ENCODE measurements at places on chromosomes 2 and 18.

DNA sequence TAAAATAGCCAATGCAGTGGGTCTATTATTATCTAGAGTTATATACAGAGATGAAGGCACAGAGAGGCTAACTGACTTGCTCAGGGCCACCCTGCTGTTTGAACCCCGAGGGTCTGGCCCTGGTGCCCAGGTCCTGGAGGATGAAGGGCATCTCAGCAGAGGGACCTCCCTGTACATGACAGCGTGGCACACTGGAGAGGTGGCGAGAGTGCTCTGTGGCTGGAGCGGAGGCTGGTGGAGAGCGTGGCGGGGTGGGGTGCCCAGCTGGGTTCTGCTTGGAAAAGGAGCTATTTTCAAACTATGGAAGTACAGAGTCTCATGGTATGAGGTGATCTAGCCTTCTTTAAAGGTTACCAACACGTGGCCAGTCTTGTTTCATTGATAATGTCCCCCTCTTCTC, 35.8 kb downstream of the GREB1 start:
- no peak for DNase-seq

- DNase-seq, result no peak
These were observed 5.7 kb downstream of the C2orf80 start for GRCh38 chr2:208183972-208184705.

- peak; percentile 26 for DNase-seq
These were observed 4.5 kb upstream of the GPR55 start for GRCh38 chr2:230929381-230930148.

DNA sequence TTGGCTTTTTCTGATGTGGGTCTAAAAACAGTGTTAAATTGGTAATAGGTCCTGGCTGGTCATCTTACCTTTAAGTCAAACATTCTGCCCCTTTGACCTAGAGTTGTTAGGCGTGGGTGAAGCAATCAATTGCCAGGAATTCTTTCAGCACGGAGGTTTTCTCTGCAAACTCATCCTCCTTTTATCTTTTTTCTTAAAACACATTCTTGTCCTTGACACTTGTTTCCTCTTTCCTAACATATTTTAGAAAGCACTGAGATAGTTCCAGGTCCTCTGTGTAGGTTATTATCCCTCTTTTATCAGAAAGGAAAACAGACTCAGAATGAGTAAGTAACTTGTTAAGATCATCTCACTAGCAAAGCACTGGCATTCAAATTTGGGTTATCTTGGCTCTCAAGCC, 18.6 kb upstream of the AP1S3 start:
- DNase-seq, result no peak

- DNase-seq, result no peak
These were observed 710 bp downstream of the DUSP19 start for GRCh38 chr2:183079139-183079775.

GRCh38 chr2:165648801-165649200, 145.2 kb downstream of the GALNT3 start:
- no peak for DNase-seq

GRCh38 chr2:149743842-149744448, 156.4 kb upstream of the MMADHC start:
- DNase-seq, result no peak

DNA sequence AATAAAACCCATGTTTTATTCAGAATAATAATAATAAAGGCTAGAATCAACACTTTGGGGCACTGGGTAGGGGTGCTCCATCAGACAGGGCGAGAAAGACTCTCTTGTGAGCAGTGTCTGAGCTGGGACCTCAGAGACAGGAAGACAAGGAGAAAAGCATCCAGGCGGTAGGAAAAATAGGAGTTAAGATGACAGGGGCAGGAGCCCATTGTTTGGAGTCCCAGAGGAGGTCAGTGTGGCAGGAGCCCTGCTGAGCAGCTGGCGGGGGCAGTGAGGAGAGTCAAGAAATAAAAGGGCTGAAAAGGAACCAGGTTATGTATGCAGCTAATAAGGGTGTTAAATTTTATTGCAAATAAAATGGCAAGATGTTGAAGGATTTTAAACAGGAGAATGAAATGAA, 457.4 kb downstream of the FBXO15 start:
- no peak for DNase-seq

DNA sequence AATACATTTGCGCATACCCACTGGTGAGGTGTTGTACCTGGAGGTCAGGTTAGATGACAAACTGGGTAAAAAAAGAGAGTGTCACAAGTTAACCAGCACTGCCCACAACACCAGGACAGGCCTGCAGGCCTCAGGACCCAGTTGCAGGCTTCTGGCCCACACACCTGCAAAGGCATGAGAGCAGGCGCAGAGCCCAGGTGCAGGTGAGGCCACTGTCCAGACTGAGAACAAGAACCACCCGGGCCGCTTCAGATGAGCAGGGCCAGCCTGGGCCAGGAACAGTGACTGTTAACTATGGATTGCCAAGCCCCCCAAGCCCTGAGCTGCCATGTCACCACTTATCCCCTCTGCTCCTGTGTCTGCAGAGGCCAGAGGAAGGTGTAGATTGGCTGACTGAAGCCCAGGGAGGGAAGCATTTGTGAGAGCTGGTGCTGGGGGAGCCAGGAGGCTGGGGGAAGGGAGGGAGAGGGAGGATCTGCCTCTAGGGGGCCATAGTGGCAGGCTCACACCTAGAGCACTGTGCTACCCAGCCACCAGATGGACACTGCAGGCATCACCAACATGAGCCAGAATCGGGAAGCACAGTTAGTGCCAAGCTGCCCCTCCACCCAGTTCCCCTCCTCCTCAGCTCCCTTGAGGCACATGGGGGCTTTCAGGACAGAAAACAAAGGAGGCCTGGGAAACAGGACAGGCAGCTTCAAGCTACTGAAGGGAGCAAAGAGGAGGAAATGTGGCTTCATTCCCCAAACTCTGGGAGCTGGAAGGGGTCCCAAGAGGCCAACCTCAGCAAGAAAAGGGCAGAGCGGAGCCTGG, 35.4 kb downstream of the SFXN5 start:
- no peak for DNase-seq

DNA sequence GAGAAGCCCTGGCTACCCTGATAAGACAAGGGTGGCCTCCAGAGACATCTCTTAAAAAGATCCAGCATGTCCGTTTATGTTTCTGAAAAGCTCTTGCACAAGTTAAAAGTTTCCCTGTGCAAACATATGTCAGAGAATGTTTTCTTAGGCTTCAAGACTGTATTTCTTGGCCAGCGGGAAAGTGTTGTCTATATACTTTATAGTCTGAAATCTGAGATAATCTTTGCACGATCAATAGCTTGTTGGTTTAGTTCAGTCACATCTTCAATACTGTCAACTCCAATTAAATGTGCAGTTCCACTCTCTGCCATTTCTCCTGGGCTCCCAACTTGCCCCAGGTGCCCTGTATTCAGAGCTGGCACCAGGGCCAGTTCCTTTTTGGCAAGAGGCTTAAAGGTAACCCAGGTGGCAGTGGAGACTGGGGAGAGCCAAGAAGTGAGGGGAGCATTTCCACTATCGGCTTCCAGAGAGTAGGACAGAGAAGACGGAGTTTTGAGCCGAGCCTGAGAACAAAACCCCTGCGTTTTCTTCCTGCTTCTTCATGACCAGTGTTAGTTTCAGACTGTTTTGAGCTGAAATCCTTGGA, 64.4 kb downstream of the ACOXL start:
- DNase-seq, result no peak

DNA sequence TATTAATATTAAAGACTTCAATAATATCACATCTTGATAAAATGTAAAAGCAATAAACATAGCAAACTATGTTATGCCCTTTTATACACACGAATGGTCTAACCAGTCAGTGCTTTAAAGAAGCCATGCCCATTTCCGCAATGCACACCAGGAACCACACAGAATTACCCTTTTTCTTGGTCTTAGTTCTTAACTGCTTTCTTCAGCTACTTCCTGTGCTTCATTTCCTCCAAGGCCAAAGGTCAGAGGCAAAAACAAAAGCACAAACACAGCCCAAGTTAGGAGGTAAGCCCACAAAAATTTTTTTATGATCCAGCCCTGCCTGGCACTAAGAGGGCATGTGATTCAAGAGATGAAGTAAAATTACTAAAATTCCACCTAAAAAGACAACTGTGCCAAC, 267.2 kb downstream of the FBXO15 start:
- no peak for DNase-seq

- no peak for DNase-seq
These were observed 233.0 kb downstream of the TFCP2L1 start for GRCh38 chr2:121052023-121052422.

DNA sequence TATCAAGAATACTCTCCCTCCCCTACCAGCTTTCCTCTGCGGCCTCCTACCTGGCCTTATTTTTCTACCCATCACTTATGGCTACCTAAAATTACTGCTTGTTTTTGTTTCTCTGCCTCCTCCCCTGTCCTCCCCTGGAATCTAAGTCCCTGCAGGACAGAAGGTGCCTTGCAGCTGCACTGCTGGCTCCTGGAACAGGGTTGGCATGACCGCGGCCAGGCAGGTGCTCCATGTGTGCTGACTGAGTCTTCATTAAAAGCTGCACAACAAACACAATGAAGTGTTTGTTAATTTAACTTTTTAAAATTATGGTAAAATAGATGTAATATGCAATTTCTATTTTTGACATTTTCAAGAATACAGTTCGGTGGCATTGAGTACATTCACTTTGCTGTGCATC, 171.9 kb upstream of the FHL2 start:
- DNase-seq, result no peak

GRCh38 chr2:167582619-167583018, 664.8 kb downstream of the STK39 start:
- DNase-seq, result no peak

GRCh38 chr2:169526451-169526850, 16.9 kb downstream of the KLHL41 start:
- DNase-seq, result no peak

DNA sequence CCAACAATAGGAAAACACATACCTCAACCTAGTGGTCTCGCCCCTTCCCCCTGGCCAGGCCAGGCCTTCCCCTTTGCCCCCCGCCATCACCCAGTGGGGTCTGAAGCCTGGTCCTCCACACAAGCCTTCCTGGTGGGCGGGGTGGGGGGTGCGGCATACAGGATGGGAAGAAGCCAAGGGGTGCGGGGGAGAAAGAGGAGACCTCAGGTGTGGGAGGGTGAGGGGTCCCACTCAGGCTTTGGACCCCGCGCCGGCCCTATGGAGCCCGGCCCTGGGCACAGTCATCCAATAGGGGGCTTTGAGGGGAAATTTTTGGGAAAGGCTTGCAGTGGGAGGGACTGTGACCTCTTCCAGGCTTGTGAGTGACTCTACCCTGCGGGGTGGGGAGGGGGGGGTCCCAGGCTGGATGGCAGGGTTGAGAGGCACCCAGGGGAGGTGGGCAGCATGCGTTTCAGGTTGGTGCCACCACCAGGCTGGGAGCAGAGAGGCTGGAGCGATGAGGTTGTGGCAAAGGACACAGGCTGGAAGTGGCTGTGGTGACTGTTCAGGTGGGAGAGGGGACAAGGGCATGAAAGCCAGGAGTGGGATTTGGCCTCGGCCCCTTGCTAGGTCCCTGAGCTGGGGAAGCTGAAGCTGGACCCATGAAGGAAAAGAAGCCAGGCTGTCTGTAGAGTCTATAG, 1.3 kb downstream of the SLC66A3 start:
- no peak for DNase-seq

DNA sequence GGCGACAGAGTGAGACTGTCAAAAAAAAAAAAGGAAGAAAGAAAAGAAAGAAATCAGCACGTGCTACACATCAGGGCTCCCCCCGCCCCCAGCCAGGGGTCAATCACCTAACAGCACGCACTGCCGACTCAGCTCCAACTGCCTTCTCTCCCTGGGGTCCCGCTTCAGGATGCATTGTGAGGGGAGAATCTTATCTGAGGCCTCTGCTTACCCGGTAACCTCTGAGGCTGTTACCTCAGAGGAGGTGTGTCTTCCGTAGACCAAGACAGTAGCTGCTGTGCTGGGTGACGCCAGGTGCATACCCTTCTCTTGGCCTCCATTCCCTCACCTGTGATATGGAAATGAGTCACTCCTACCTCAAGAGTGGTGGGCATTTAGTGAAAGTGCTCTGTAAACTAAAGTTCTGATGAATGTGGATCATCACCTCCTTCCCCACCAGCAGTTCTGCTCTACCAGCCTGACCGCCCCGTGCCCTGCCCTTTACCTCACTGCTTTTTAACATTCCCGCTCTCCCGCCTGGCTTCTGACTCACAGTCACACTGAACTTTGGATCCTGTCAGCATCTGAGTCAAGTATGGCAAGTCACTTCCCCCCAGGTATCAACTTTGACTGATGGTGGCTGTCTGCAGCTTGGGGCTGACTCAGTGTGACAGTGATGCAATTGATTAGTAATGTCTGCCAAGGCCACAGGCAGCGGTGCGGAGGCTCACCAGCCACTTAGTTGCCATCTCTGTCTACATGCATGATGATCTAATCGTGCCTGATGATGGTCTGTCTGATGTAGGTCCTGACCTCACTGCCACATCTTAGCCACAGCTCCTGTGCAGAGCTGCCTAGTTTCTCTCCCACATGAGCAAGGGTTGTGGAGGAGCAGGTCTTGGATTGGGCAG, 20.1 kb downstream of the ARID5A start:
- peak; percentile 11 for DNase-seq

- no peak for DNase-seq
These were observed 12.8 kb downstream of the ZBTB14 start for GRCh38 chr18:5282770-5283169.

DNA sequence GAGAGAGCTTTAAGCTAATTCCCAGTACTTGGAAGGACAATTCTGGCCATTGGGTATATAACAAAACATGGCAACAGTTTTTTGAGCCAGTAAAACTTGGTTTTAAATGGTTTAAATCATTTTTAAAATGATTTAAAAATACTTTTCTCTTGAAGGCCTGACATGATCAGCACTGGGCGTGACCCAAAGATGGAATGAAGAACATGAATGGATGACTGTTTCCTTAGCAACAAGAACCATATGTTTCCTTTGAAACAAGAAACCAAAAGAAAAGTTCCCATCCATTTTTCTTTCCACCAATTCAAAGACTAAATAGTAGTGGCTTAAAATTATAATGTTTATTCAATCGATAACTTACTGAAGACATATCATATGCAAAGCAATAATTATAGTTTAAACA, 348.3 kb upstream of the FIGN start:
- no peak for DNase-seq

DNA sequence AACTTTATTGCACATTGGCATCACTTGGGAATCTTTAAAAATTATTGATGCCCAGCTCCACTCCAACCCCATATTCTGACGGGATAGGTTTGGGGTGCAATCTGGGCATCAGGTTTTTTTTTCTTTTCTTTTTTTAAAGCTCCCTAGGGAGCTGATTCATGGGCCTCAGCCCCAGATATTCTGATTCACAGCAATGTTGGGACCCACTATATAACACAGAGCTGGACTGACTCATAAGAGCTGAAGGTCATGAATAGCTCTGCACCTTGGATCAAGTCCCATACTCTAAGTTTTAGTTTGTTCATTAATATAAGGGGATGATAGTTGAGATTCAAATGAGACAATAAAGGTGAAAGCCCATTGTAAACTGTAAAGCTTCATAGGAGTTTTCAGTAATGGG, 191.1 kb upstream of the REV1 start:
- DNase-seq, result no peak

- DNase-seq, result no peak
These were observed 7.9 kb upstream of the SIGLEC15 start for GRCh38 chr18:45817543-45817942.

DNA sequence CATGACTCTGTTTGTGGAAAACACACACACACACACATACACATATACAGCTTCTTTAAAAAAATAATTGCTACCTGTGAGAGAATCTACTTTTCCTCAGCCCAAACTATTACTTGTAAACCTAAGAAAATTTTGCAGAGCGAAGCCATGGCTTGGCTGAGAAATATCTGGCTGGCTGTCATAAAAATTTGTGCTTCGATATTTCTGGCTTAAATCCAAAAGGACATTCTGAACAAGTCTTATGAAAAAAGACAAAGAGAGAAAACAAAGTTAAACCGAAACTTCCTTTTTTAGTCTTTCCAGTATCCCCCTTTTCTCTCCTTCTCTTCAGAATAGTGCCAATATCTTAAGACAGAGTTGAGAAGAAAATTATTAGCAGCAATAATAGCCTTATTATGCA, 2048.0 kb downstream of the SUCLG1 start:
- DNase-seq, result no peak
